ENCODE measurements at places on chromosomes 2 and 18.

DNA sequence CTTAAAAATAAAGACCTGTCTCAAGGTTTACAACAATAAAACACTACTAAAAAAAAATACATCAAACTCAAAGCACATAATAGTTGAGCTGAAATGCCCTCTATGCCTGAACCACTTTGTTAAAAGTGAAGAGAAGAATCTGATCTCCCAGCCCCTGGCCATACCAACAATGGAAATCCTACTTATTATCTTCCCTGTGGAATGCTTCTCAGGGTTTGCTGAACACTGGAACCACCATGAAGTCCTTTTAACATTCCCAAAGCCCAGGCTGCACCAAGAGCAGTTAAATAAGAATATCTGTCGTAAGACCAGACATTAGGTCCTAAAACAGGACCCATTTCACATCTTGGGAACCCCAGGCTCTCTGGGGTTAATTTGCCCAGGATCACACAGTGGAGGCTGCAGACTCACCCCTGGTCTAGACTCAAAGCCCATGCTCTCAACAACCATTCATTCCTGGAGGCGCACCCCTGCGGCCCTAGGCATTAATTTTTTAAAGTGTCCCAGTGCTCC is 285.8 kb downstream of the STK39 start:
- H3K36me3 ChIP-seq = peaks cover 58% of the 10 kb centered on the region
- ATAC-seq = no peak
- H3K27me3 ChIP-seq = no peaks in the 10 kb centered on the region
- no peak overlapping the region for H3K4me3 ChIP-seq
- peaks cover 4% of the 10 kb centered on the region for H3K4me1 ChIP-seq
- no peak overlapping the region for H3K27ac ChIP-seq

- H3K4me1 ChIP-seq = no peaks in the 10 kb centered on the region
- no peak overlapping the region for H3K4me3 ChIP-seq
- H3K36me3 ChIP-seq = no peaks in the 10 kb centered on the region
- no peak overlapping the region for H3K27ac ChIP-seq
Observed at GRCh38 chr2:101466426-101466825, 8.5 kb downstream of the RFX8 start.

GRCh38 chr2:218276986-218277755 is 6.9 kb downstream of the PNKD start:
- H3K4me3 ChIP-seq = no peak overlapping the region
- peak overlapping the region; percentile 72 for H3K27ac ChIP-seq
- H3K27me3 ChIP-seq = no peaks in the 10 kb centered on the region
- H3K36me3 ChIP-seq = peaks cover 86% of the 10 kb centered on the region
- H3K4me1 ChIP-seq = peaks cover 14% of the 10 kb centered on the region
- no peak for ATAC-seq

DNA sequence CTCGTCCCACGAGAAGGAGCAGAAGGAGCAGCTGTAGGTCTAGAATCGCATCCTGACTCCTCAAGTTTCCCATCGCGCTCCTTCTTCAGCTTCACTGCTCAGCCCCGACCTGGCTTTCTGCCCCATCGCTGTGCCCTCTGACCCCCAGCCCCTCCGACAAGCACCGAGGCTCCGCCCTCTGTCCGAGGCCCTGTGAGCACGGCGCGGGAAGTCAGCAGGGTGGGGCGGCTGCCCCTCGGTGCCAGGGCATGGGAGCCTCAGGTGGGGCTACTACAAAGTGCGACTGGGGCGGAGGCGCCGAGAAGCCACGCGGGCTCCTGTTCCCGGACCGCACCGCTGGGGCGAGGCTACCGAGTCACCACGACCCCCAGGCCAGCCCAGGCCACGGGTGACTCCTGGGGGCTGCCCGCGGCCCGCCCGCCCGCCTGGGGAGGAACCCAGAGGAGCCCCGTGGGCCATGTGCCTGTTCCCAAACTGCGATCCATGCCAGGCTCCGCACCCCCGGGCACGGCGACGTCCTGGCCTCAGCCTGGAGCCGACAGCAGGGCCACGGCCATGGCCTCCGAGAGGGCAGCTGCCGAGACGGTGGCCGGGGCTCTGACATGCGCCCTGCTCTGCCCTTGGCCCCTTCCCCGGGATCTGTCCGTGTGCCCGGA is 36.6 kb upstream of the ID2 start:
- H3K27ac ChIP-seq = no peak overlapping the region
- H3K27me3 ChIP-seq = no peaks in the 10 kb centered on the region
- no peaks in the 10 kb centered on the region for H3K4me1 ChIP-seq
- H3K36me3 ChIP-seq = no peaks in the 10 kb centered on the region
- H3K4me3 ChIP-seq = no peak overlapping the region
- no peak for ATAC-seq

DNA sequence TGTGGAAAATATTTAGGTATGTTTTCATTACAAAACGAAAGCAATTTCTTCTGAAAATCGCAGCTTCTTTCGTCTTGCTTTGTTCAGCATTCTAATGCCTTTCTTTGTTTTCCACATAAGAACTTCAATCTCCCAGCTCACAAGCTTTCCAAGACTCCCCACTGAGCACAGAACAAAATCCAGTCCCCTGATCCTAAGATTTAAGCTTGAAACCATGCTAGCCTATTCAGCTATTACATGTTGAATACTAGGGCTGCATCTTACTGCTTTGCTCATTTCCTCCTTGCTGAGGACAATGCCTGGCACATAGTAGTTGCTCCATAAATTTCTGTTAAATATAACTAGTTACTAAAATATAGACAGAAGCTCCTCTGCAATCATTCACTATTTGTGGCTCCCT is 160.6 kb downstream of the GALNT3 start:
- no peaks in the 10 kb centered on the region for H3K4me1 ChIP-seq
- no peak overlapping the region for H3K27ac ChIP-seq
- no peak overlapping the region for H3K4me3 ChIP-seq
- no peak for ATAC-seq

GRCh38 chr2:11631462-11631861 is 38.5 kb downstream of the NTSR2 start:
- H3K36me3 ChIP-seq = no peaks in the 10 kb centered on the region
- H3K4me1 ChIP-seq = no peaks in the 10 kb centered on the region
- no peak overlapping the region for H3K4me3 ChIP-seq
- no peak for ATAC-seq
- H3K27me3 ChIP-seq = peaks cover 10% of the 10 kb centered on the region

Measured in activated T-helper 17 cell treated with anti-CD3 and anti-CD28 coated beads, Interleukin-2, amount 50 U/mL, for 72 hours (primary cell).